ENCODE measurements at places on chromosomes 4 and X.

- no peak for DNase-seq
Measured at GRCh38 chr4:53321984-53322289, 43.9 kb downstream of the SCFD2 start.

DNA sequence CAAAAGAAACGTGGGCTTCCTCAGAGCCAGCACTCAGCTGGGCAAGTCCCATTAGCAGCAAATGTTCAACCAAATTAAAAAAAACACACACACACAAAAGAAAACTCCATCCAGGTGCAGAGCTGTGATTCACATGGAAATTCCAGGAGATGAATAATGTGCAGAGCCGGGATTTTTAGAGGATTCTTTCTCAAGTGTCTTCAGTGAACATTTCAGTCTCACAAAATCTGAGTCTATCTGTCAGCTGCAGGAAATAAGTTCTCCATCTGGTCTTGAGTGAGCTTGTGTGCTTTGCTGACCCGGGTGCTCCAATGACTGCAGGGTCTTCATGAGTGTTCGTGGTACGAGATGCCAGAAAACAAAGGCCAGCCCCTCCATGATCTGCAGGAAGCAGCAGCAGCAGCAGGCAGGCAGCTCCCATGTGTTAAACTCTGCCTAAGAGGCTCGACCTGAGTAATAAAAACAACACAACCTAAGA, 44.3 kb downstream of the RASGEF1B start:
- no peak for DNase-seq

DNA sequence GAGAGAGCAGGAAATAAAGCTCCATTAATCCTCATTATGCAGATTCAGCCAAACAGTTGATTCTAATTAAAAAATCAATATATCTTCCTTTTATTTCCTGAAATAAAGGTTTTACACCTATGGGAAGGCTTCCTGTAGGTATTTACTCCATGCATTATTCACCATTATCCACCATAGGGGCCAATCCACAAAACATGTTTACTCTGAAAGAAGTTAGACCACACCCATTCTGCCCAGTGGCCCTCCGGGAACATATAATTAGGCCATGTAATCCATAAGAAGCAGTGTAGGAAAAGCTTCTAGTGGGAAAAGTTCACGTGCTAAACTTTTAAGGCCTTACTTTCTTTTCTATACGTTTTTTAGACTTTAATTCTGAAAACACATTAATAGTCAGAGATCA, 57.7 kb downstream of the SAT1 start:
- DNase-seq: no peak

- no peak for DNase-seq
Measured at GRCh38 chr4:113347245-113347644, 297.8 kb downstream of the ANK2 start.

GRCh38 chr4:38281371-38282071, 321.3 kb downstream of the PTTG2 start:
- no peak for DNase-seq

DNA sequence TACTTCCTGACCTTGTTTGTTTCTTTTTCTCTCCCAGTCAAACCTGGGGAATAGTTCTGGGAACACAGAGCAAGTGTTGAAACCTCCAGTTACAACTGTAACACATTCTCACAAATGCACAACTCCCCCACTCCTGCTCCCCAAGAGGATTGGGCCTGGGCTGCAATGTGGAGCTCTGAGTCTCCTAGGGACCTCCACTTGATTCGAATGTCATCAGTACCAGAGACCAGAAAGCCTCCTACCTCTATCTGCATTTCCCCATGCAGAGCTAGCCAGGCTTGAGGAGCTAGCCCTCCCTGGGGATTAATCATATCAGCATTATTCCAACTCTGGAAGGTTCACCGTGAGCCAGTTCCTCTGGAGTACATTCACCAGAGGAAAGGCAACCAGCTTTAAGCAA, 41.7 kb upstream of the CITED1 start:
- no peak for DNase-seq

DNA sequence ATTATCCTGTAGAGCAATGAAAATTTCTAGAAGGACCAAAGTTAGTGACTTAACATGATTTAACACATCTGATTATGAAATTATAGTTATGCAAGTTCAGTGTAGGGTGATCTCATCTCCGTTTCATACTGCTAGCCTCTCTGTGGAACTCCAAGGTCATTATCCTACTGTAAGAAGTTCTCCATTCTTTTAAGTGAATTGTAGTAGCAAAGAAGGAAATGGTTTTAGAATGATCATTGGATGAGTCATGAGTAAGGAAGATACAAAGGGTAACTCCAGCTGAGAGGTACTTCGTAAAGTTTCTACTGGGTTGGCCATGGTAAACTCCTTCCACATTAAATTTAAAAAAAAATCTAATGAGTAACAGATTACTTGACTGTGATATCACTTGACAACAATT, 215.0 kb upstream of the GIMD1 start:
- DNase-seq: no peak

- DNase-seq: no peak
Measured at GRCh38 chr4:113455061-113455460, 306.5 kb downstream of the CAMK2D start.

GRCh38 chrX:78517124-78517523, 142.0 kb downstream of the RTL3 start:
- no peak for DNase-seq

DNA sequence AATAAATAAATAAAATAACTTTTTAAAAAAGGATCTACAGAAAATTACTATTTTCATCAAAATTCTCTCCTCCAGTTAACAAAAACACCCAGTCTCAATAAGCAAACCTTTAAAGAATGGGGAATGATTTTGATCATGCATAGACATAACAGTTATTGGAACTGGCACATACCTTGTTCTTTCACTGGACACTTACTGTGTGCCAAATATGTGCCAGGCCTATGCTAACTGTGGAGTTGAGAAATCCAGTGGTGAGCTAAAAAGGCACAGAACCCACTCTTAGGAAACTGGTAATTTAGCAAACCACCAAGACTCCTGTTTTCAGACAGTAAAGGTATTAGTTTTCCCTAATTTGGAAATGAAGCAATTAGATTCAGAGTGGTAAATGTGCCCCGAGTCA, 39.1 kb downstream of the CLOCK start:
- no peak for DNase-seq

DNA sequence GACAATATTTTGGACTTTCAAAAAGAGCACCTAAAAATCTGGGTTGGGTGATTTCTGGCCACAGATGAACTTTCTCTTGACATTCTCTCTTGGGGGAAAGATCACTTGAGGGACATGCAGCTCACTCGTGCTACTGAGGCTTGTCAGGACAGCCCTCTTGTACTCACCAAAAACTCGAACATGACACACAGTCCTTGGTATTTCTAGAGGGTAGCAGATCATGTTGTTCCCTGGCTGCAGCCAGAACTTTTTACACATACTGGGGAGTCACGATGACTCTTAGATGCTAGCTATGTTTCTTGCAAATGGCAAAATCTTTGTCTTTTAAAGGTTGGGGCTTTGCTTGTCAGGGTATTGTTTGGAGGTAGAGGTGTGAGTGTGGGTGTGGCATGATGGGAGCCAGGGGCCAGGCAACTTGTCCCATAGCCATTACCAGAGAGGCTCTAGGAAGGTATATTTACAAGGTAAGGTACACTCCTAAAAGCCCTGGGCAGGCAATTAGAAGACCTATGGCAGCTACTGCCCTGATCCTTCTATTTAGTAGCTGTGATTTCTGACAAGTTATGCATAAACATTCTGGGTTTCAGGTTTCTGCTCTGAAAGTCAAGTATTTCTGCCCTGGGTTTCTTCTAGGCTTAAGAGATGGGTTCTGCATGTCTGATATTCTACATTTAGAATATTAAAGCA, 241.7 kb upstream of the TLL1 start:
- DNase-seq: peak; percentile 19

GRCh38 chr4:99402765-99403164, 32.4 kb downstream of the ADH7 start:
- DNase-seq: no peak

GRCh38 chr4:135250040-135250439, 1048.5 kb upstream of the PABPC4L start:
- DNase-seq: no peak

DNA sequence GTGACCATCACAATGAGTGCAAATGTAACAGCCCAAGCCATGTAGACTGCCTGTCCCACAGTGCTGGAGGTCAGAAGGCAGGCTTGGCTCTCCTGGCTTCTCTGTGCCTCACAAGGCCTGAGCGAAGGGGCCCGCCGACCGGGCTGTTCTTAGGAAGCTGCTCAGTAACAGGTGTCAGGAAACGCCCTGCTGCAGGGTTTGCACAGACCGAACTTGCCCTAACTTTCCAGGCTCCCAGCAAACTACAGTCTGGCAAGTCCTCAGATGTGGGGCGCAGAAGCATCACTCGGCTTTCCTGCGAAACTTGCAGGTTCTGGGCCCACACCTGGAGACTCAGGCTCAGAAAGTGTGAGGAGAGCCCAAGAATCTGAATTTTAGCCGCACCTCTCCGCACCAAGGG, 87.6 kb downstream of the CRMP1 start:
- DNase-seq: no peak

- DNase-seq: no peak
Measured at GRCh38 chrX:22314692-22315091, 42.0 kb downstream of the CBLL2 start.

DNA sequence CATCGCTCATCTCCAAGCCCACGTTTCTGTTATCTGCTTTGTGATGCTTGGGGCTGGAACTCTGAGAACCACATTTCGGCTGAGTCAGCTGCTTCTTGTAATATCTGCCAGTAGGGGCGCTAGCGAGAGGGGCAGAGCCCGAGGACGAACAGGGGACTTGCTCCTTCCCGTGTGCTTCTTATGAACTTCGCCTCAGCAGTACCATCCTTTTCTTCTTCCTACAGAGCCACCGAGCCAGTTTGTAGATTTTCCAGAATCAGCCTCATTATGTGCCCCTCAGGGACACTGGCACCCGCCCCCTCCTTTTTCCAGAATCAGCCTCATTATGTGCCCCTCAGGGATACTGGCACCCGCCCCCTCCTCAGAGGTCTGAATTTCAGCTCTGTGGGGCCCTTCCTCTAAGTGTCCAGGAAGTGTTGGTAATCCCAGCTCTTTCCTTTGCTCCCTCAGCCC, 441.7 kb upstream of the RASGEF1B start:
- DNase-seq: no peak

DNA sequence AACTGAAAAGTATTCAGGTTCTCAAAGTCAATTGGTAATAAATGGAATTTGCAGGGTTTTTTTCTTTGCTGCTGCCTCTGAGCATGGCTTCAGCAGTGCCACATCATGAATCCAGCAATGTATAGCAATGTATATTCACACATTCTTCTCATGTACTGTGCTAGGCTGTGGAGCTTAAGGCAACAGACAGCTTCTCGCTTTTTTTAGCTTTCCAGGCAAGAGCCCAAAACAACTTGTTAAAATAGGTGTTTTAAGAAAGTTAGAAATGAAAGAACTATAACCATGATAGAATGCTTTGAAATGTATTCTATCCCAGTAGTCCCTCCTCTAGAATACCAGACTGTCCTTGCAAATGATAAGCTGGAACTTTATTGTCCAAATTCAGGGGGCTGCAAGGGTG, 30.4 kb downstream of the SMIM43 start:
- no peak for DNase-seq

DNA sequence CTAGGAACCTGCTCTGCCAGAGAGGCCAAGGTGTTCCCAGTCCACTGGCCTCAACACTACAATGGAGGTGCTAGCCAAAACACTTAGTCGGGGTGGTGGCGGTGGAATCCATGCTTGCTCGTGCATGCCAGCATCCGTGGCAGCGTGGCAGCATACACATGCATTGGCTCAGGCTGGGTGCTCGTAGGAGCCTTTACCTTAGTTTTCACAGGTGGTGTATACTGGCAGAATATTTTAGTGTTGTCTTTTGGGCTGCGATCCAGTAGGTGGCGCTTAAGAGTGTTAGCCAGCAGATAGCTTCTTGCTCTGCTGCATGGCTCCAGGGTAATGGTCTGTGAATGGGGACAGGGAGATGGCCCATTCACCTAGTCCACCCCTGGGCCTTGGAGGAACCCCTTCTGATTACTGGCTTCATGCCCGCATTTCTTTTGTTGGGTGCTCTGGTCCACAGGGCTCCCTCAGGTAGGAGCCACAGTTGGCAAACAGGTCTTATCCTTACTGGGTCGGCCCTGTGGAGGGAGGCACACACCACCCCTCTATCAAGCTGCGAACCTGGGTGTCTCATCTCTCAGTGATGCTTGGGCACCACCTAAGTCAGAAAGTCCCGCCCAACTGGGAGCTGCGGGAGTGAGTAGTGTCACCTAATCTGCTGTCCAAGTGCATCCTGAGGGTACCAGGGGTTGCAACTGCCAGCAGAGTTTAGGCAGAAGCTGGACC, 40.0 kb downstream of the RIPPLY1 start:
- no peak for DNase-seq

GRCh38 chrX:44915361-44915868, 42.4 kb downstream of the KDM6A start:
- no peak for DNase-seq

- no peak for DNase-seq
Measured at GRCh38 chr4:25913056-25913850, 767 bp upstream of the SMIM20 start.

DNA sequence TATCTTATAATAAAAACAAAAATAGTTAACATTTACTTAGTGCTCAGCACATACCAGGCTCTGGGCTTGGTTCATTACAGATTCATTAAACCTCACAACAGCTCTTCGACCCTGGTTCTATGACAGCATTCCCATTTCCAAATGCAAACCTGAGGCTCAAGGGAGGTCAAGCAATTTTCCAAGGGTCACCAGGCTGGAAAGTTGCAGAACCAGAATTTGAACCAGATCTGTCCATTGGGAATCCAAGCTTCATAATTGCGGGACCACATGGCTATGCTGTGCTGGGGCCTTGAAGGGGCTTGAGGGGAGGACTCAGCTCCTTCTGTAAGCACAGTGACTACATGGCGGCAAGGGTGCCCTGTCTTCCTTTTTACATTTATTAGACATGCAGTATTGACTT, 197.3 kb upstream of the LNX1 start:
- no peak for DNase-seq

GRCh38 chrX:8453611-8454010, 11.0 kb upstream of the VCX3B start:
- no peak for DNase-seq

GRCh38 chr4:77777135-77777807, 41.9 kb downstream of the CNOT6L start:
- no peak for DNase-seq

DNA sequence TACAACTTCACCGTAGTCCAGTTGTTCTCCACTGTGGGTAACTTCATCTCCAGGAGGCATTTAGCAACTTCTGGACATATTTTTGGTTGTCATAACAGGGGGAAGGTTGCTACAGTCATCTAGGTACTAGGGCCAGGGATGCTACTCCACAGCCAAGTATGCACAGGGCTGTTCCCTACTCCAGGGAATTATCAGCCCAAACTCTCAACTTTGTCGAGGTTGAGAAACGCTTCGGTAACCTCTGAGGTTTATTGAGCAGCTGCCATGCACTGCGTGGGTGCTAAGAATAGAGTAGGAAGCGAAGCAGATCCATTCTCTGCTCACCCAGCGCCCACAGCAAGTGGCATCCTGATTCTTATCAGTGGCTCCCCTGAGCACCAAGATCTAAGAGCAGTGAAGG, 8.2 kb downstream of the FGFBP1 start:
- no peak for DNase-seq
